ENCODE measurements at places on chromosomes 2 and 18. TPM values are rescaled to one million over a fixed set of nuclear protein-coding genes. Genes with fewer than 3 reads are reported as not detected.

DNA sequence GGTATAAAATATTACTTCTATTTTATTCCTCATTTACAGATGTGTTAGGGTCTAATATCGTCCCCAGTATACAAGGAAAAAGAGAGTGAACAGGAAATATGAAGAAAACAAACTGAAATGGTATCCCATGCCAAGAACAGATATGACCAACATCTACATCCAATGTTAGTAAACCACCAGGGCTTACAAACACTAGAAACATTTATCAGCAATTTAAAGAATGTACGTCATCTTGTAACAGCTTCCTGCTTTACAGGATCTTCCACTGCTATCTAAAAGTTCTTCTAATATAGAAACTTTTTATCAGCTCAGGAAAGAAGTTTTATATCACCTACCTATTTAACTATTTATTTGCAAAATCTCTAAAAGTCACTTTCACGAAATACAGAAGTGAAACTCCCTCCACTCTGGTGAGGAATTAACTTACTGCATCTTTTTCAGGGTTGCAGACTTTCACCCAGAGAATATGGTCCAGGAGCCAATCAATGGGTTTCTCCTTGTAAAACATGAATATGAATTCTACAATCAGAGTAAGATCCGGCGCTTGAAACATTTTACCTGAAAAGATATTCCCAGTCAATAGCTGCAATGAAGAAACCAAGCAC lies 35.2 kb downstream of the UNC50 start:
- no peak for DNase-seq

DNA sequence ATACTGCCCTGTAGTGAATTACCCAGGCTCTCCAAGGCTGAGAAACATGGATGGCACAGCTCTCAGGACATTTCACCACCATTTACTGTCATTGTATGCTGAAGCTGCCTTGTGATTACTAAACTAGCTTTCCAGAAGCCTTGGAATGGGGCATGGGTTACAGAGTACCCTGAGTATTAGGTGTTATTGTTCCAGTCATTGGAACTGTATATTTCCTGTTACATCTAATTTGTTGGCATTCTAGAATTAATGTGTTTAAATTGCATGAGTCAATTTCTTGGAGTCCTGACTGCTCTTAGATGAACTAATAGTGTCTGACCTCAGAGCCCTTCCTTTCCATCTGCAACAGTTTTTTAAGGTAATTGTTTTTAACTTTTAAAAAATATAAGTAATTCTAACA lies 9.0 kb downstream of the DGUOK start:
- DNase-seq, result no peak

- DNase-seq, result peak; percentile 86
Measured at GRCh38 chr18:62524440-62525200, 1.8 kb downstream of the ZCCHC2 start.

- DNase-seq, result no peak
Measured at GRCh38 chr2:219248845-219249202, 3.5 kb downstream of the STK16 start.

Gene SERPINB11
- total RNA-seq, result not detected

GRCh38 chr2:226932443-226932842 lies 96.6 kb downstream of the RHBDD1 start:
- DNase-seq, result no peak

DNA sequence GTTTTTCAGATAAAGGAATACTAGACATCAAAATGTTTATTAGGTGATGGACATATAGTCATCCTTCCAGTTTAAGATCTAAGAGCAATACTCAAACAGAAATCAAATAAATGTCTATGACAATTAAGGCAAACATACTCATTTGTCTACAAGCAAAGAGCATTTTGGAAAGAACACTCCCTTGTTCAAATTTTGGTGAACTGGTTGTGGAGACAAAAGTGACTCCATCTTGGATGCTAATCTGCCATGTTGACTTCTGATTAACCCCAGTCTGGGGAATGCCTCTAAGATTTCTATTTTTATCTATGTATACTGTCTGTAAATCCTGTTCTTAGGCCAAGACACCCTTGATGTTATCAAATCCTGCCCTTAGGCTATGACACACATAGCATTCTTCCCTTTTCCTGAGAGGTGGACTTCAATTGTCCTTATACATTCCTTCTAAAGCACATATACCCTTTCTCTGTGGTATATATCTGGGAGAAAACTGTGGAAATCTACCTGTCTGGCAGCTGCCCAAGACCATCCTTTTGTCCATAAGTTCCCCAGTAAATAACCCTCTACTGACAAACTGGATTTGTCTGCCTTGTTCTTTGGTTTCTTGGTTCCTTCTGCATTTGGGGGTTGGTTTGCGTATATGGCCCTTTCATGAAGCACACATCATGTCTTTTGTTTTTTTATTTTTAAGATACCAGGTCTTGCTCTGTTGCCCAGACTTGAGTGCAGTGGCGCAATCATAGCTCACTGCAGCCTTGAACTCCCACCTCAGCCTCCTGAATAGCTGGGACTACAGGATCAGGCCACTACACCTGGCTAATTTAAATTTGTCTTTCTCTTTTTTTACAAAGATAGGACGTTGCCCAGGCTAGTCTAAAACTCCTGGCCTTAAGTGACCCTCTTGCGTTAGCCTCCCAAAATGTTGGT lies 12.5 kb upstream of the PLEKHM3 start:
- no peak for DNase-seq

GRCh38 chr18:9594823-9595596 lies 19.3 kb downstream of the PPP4R1 start:
- no peak for DNase-seq

- no peak for DNase-seq
Measured at GRCh38 chr2:154203206-154203605, 331.5 kb downstream of the GALNT13 start.

- no peak for DNase-seq
Measured at GRCh38 chr18:74533666-74534065, 634 bp upstream of the CNDP1 start.

DNA sequence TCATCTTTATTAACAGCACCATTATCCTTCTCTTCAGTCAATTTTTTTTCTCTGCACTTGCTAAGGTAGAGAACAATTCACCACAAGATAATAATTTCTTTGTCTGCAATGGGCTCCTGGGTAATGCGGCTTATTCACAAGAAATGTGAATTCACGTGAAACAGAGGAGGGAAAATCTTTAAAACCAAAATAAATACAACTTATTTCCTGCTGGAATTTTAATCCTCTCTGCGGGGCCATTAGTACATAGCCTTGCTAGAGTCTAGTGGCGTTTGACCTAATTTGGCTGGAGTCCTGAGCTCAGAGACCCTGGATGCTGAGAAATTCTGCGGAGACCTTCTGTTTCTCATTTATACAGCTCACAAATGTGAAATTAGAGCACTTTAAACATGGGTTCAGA lies 319.3 kb upstream of the MMADHC start:
- no peak for DNase-seq

- DNase-seq, result no peak
Measured at GRCh38 chr2:41167014-41167413, 715.1 kb upstream of the SLC8A1 start.

Gene PXDN
- total RNA-seq, result 27.5 TPM

GRCh38 chr2:237092920-237093781 lies 7.5 kb downstream of the COPS8 start:
- DNase-seq, result no peak

DNA sequence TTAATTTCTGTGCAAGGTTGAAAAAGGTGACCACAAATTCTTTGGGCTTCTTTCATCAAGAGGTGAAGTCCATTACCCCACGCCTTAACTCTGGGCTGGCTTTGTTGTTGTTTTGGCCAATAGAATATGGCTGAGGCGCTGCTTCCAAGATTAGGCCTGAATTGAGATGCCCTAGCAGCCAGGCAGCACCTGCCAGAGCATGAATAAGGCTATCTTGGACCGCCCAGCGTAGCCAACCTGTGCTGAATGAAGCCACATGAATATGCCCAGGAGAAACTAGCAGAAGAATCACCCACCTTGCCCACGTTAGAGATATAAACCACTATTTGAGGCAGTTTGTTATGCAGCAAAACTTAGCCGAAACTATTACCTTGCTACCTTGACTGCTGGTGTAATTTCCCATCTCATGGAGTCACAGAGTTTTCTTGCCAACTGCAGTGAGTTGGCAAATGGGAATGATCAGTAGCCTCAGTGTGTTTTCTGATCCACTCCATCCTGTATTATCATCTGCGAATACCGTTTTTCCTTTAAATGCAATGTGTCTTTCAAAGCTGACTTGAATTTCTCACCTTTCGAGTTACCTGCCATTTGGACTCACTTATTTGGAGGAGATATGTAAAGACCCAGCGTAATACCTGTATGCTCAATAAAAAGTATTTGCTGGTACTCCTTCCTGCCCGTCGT lies 679 bp downstream of the TSGA10 start:
- DNase-seq, result no peak

Gene PTPN18
- total RNA-seq, result 13.4 TPM

GRCh38 chr2:61220768-61221167 lies 58.8 kb downstream of the C2orf74 start:
- DNase-seq, result no peak

- DNase-seq, result no peak
Measured at GRCh38 chr2:204010628-204011560, 74.3 kb downstream of the ICOS start.

Gene EGR4
- total RNA-seq, result not detected

DNA sequence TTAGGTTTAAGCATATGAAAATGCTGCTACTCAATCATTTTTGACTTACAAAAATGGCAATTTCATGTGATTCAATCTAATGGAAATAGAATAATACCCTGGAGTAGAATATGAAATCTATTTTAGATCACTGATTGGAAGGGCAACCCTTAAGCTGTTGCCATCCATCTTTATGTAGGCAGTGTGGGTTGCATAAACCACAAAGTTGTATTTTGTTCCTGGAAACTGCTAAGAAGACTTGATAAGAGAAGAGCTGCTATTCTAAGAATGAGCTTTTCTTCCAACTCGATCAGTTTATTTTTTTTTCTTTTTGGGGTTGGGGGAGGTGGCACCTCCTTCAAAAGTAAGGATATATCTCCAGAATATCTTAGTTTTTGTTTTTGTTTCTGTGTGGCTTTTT lies 60.2 kb downstream of the CAVIN2 start:
- DNase-seq, result no peak

GRCh38 chr18:43661570-43661969 lies 384.3 kb upstream of the SYT4 start:
- no peak for DNase-seq

Gene IL36RN
- not detected for total RNA-seq

Gene GKN2
- not detected for total RNA-seq

- no peak for DNase-seq
Measured at GRCh38 chr2:100743741-100744140, 76.2 kb upstream of the NPAS2 start.

DNA sequence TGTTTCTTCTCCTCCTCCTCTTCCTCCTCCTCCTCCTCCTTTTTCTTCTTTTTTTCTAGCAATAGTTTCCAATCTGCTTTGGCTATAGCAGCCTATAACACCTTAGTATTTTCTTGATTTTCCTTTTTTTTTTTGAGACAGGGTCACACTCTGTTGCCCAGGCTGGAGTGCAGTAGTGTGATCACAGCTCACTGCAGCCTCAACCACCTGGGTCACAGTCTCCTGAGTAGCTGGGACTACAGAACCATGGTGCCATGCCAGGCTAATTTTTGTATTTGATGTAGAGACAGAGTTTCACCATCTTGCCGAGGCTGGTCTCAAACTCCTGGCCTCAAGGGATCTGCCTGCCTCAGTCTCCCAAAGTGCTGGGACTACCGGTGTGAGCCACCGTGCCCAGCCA lies 10.7 kb upstream of the THNSL2 start:
- no peak for DNase-seq

All from cardiac septum (tissue), 1 donor.